ENCODE measurements at places on chromosomes 6 and 20.

GRCh38 chr6:67694127-67694526 lies 941.0 kb upstream of the ADGRB3 start:
- DNase-seq = no peak

DNA sequence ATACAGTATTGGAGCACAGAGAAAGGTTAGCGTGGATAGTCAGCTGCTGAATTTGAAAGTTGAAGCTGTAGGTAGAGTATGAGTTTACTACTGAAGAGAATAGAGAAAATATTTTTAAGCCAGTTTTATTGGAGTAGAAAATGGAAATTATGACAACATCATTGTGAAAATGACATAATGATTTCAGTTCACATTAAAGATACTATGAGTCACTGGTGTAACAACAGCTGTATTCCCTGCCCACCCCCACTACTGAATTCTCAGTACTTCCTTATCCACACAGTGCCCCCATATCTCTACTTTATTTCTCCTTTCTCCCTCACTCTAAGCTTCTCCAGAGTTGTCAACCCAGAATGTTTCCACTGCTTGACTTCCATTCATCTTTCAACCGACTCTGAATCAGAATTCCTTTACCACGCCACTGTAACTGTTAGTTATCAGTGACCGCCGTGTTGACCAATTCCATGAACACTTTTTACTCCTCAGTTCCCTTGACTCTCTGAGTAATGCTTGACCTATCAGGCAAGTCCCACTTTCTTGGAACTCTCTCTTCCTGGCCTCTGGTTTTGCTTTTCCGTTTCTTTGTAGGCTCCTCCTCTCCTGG lies 139.6 kb downstream of the AIG1 start:
- DNase-seq = no peak

GRCh38 chr6:35396991-35397390 lies 54.6 kb downstream of the PPARD start:
- DNase-seq = no peak

DNA sequence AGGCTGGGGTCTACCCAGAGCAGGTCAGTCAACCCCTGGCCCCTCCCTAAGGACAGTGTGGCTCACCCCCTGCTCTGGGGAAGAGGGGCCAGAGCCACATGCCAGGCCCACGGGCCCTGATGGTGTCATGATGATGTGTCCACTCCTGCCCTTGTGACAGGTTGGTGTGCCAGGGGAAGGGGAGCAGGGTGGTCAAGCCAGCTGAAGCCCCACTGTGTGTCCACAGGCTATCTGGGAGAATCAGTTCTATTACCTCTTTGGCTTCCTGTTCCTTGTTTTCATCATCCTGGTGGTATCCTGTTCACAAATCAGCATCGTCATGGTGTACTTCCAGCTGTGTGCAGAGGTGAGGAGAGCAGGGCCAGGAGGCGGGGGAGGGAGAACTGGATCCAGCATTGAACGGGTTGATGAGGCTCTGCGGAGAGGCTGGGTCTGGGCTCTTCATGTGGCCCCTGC lies 47.7 kb downstream of the PLAGL2 start:
- DNase-seq = no peak

GRCh38 chr20:44756011-44756688 lies 10.5 kb downstream of the KCNK15 start:
- no peak for DNase-seq
